Stimulated activated naive CD8-positive, alpha-beta T cell treated with anti-CD3 and anti-CD28 coated beads, Interleukin-15, amount 100 ng/mL, for 72 hours (primary cell): ENCODE measurements at places on chromosomes 5 and 9.

DNA sequence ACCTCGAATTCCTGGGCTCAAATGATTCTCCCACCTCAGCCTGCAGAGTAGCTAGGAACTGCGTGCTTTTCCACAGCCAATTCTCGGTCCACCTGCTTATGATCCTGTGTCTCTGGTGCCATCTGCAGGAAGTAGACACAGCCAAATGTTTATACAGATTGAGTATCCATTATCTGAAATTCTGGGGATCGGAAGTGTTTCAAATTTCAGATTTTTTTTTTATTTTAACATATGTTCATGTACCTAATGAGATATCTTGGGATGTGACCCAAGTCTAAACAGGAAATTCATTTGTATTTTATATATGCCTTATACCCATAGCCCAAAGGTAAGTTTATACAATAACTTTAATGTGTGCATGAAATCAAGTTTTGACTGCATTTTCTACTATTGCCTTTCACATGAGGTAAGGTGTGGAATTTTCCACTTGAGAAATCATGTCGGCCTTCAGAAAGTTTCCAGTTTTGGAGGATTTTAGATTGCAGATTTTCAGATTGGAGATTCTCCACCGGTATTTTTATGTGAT, 89.5 kb downstream of the ESM1 start:
- no peak for DNase-seq

GRCh38 chr5:102932781-102933180, 177.7 kb downstream of the PAM start:
- no peak for DNase-seq

- DNase-seq = no peak
Measured at GRCh38 chr9:114047717-114048116, 30.4 kb downstream of the AMBP start.

GRCh38 chr5:96566833-96567587, 95.2 kb upstream of the CAST start:
- no peak for DNase-seq

- no peak for DNase-seq
Measured at GRCh38 chr5:16806711-16807546, 129.2 kb downstream of the MYO10 start.

- no peak for DNase-seq
Measured at GRCh38 chr9:94222870-94223269, 36.2 kb upstream of the ZNF169 start.

DNA sequence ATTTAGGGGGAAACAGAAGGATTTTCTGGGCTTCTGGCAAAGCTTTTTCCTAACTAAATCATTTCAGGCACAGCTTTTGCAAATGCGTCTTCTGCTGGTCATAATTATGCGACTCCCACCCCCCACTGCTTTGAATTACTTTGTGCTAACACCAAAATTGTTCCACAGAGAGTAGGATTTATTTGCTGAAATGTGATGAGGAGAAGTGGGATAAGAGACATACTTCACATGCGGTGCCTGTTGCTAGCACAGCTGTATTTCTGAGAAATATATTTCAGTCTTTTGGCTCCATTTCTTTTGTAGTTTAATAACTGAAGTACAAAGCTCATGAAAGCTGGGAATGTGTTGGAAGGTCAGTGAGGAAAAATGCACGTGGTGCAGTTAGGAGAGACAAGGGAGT, 83.2 kb upstream of the TAS2R1 start:
- no peak for DNase-seq

GRCh38 chr9:110443146-110443865, 105.6 kb upstream of the TXNDC8 start:
- DNase-seq = no peak

DNA sequence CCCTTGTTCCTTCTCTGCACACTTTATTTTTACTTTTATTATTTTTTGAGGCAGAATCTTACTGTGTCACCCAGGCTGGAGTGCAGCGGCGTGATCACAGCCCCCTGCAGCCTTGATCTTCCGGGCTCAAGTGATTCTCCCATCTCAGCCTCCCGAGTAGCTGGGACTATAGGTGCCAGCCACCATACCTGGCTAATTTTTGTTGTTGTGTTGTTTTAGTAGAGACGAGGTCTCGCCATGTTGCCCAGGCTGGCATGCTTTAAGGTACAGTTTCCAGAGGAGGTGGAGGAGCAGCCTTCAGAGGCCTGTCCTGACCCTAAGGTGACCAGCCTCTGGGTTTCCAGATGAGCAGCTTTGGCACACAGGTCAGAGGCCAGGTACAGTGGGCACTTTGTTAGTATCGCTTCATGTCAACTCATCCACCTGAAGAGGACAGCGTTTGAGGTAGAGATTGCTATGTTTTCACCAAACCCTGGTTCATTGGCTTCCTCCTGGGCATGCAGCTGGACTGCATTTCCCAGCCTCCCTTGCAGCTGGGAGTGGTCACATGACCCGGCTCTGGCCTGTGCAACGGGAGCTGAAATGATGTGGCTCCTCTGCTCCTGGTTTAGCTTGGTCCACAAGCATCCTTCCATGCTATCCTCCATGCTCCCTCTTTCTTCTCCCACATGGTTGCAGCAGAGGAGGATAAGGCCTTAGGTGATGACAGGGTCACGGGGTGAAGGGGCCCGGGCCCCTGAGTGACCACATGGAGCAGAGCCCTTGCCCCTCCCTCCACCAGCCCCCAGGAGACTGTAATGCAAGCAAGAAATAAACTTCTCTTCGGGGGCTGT, 139.3 kb upstream of the IER5L start:
- DNase-seq = peak; percentile 4

- DNase-seq = no peak
Measured at GRCh38 chr5:111782216-111782615, 25.2 kb upstream of the NREP start.

GRCh38 chr5:134732819-134733218, 5.5 kb upstream of the CAMLG start:
- no peak for DNase-seq

DNA sequence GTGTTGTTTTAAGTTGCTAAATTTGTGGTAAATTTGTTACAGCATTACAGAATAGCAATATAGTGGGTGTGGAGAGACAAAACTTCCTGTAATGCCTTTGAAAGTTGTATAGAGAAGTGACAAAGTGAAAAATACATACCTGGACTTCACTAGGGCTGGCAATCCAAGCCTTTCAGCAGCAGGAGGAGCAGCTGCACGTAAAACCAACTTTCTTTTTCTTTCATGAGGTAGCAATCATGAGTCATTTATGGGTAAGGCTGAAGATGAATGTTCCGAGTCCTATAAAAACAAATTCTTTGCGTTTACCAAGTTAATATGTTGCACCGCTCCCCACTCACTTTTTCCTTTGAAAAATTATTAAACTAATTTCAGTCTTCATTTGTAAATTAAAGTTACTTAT, 1138.2 kb downstream of the TAF11L14 start:
- no peak for DNase-seq

DNA sequence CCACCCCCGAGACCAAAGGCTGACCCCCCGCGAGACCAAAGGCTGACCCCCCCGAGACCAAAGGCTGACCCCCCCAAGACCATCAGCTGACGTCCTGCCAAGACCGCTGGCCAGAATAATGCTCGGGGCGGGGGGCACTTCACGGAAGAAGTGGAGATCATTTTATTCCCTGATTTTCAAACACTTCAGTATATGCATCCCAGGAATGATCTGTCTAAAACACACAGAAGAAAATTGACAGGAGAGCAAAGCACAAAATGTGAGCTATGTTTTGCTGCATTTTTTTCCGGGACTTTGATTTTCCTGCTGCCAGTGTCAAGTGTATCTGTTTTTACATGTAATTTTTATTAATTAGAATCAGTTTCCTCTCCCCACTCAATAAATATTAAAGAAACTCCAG, 67.1 kb downstream of the ADAMTS2 start:
- no peak for DNase-seq

GRCh38 chr9:37575921-37576721, at the start of gene FBXO10:
TSS of gene FBXO10 (minus strand) at chr9:37576380. CDS start at chr9:37541768, 34,612 bp downstream.
- DNase-seq = peak; percentile 43

GRCh38 chr5:16378762-16379161, 86.8 kb downstream of the ZNF622 start:
- DNase-seq = no peak

GRCh38 chr9:94697972-94698581, 28.4 kb upstream of the AOPEP start:
- no peak for DNase-seq

GRCh38 chr5:15763754-15764153, 263.8 kb downstream of the FBXL7 start:
- DNase-seq = no peak

- DNase-seq = no peak
Measured at GRCh38 chr5:6772886-6773285, 59.7 kb downstream of the TENT4A start.

DNA sequence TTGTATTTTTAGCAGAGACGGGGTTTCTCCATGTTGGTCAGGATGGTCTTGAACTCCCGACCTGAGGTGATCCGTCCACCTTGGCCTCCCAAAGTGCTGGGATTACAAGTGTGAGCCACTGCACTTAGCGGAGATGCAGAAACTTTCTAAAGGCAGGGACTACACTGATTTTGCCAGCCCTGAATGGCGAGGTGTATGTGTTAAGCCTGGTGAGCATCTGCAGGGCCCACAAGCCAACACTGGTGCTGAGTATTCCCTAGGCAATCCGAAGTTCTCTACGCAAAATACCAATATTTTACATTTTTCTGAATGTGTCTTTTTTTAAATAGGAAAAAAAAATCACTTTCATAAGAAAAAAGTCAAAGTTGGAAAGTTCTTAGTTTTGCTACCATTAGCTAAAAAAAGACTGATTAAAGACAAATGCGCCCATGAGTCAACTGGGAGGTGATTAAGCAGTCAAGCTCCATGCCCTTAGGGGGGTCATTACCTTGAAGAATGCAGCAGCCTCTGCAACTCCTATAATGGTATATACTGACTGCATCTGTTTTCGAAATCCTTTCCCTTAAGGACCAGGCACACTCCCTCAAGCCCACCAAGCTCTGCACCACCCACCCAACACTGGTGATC, 502.8 kb downstream of the BNC2 start:
- DNase-seq = no peak

DNA sequence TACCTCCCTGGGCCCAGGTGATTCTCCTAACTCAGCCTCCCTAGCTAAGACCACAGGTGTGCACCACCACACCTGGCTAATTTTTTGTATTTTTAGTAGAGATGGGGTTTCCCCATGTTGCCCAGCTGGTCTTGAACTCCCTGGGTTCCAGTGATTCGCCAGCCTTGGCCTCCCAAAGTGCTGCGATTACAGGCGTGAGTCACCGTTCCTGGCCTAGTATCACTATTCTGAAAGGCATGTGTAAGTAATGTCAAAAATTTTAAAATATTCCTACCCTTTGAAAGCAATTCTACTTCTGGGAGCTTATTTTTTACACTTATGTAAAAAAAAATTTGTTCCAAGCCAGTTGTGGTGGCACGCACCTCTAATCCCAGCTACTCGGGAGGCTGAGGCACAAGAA, 27.1 kb upstream of the TLE1 start:
- DNase-seq = no peak

GRCh38 chr9:14981291-14981950, 71.2 kb upstream of the FREM1 start:
- no peak for DNase-seq

- DNase-seq = no peak
Measured at GRCh38 chr5:151212406-151212798, 11.5 kb downstream of the CCDC69 start.

GRCh38 chr5:134175921-134176510, 734 bp downstream of the SKP1 start:
- no peak for DNase-seq

DNA sequence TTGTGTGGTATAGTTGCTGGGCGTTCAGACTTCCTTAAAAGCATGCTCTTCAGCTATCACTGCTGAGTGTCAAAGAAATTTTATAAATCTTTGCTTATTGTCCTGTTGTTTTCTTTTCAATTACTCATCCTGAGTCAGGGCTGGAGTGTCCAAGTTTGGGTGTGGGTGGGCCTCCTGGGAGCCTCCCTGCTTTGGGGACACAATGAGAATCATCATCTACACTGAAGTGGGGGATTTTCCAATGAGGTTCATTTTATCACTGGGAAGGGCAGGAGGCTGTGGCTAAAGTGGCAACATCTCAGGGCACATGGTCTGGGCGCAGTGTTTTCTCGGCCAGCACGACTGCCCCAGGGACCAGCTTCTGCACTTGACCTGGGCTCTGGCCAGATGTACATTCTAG, 19.5 kb downstream of the GFPT2 start:
- no peak for DNase-seq

- DNase-seq = no peak
Measured at GRCh38 chr9:133874659-133875058, 117.5 kb downstream of the VAV2 start.

DNA sequence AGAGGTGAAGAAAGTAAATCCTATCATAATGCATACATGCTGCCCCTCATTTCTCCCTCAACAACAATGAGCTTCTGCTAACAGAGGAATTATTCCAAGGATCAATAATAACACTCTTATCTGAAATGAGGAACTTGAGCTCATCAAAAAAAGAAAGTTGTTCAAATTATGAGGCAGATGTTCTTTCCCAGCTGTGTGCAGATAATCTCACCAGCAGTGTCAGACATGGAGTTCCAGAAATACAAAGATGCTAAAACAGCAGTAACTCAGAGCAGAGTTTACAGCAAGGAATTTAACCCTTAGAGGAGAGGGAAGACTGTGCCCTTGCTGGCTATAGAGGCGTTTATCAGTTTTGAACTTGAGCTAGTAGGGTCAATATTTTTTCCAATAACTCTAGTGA, 153.1 kb downstream of the TRIM36 start:
- no peak for DNase-seq

GRCh38 chr5:170662966-170663365, 120.6 kb upstream of the GABRP start:
- DNase-seq = no peak

- no peak for DNase-seq
Measured at GRCh38 chr9:131017067-131017466, 8.1 kb downstream of the LAMC3 start.

DNA sequence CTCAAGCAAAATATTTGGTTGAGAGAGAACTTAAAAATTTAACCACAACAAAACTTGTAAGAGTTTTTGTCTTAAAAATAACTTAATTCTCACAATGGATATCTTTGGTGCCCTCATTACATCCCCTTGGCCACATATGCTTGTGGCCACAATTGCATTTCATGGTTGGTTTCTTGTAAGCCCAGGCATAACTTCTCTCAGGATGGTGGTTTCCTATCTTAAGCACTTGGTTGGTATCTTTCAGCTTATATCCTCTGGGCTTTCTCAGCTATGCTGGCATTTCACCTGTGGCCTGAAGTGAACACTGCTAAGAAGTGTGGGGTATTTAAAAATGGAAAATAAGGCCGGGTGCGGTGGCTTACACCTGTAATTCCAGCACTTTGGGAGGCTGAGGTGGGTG, 212.4 kb upstream of the MEF2C start:
- no peak for DNase-seq

DNA sequence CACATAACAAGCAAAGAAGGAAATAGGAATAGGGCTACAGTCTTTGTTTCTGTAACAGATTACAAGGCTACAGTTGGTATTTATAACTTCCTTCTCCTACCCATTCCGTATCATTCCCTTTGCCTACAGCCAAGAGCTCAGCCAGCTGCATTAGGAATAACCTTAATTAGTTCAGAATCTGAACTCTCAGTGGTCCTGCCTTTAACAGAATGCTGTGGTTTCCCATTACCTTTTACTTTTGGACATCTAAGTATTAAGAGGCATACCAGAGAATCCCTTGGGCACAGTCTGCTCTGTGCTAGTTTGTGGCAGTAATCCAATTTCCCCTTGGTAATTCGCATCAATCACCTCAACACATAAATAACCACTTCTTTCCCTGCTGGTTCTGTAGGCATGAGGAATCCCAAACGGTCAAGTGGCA, 44.2 kb downstream of the PKD2L2 start:
- no peak for DNase-seq

- DNase-seq = no peak
Measured at GRCh38 chr5:171770153-171770552, 15.5 kb upstream of the SMIM23 start.

- DNase-seq = no peak
Measured at GRCh38 chr5:88897748-88898147, 14.8 kb upstream of the MEF2C start.
